Bronchus fibroblast of lung (primary cell): ENCODE measurements at places on chromosomes 1 and 21. TPM values are rescaled to one million over a fixed set of nuclear protein-coding genes. Genes with fewer than 3 reads are reported as not detected.

The PKLR gene
- total RNA-seq = not detected in 2 replicates

The FBLIM1 gene
- total RNA-seq = 61.7 and 63.5 TPM in 2 replicates

The CYP4Z1 gene
- total RNA-seq = not detected in 2 replicates

The ATP1A1 gene
- 147 and 156 TPM in 2 replicates for total RNA-seq

The CENPF gene
- 38.8 and 59.2 TPM in 2 replicates for total RNA-seq

The FCER1G gene
- total RNA-seq = not detected in 2 replicates

The SPRR1A gene
- total RNA-seq = not detected in 2 replicates

The KRTAP7-1 gene
- total RNA-seq = not detected in 2 replicates

The CELA2A gene
- total RNA-seq = not detected in 2 replicates

The DPYD gene
- 13.2 and 15.6 TPM in 2 replicates for total RNA-seq

The SPOCD1 gene
- total RNA-seq = 29.9 and 35.1 TPM in 2 replicates

The MAB21L3 gene
- total RNA-seq = not detected in 2 replicates

The SELENBP1 gene
- total RNA-seq = 25.9 and 31.4 TPM in 2 replicates

The BCAR3 gene
- total RNA-seq = 24.5 and 25.9 TPM in 2 replicates

The LCA5L gene
- total RNA-seq = 0.17 and 0.59 TPM in 2 replicates

The PDC gene
- not detected in 2 replicates for total RNA-seq

The FABP3 gene
- total RNA-seq = 209 and 250 TPM in 2 replicates

The HLX gene
- 8.9 and 10.6 TPM in 2 replicates for total RNA-seq

The ESRRG gene
- under 0.01 and 0.30 TPM in 2 replicates for total RNA-seq

The KCNN3 gene
- not detected in 2 replicates for total RNA-seq

The NTNG1 gene
- total RNA-seq = 7.2 and 10.9 TPM in 2 replicates

The RC3H1 gene
- 7.4 and 7.9 TPM in 2 replicates for total RNA-seq

The LRRIQ3 gene
- total RNA-seq = 0.15 and 0.17 TPM in 2 replicates

The GJA4 gene
- total RNA-seq = not detected in 2 replicates

The HCRTR1 gene
- total RNA-seq = not detected in 2 replicates

The KRTAP21-2 gene
- not detected in 2 replicates for total RNA-seq

The FMO5 gene
- total RNA-seq = 0.59 and 1.0 TPM in 2 replicates

The CYP4X1 gene
- under 0.01 TPM in 1 of 2 replicates, not detected in the other for total RNA-seq

The FAAH gene
- 1.0 TPM in 2 replicates for total RNA-seq

The TEDDM1 gene
- not detected in 2 replicates for total RNA-seq

The NPR1 gene
- total RNA-seq = under 0.01 and 0.15 TPM in 2 replicates

The CD53 gene
- not detected in 2 replicates for total RNA-seq
